NCI-H1105 (cell line): ENCODE measurements at places on chromosomes 2 and 18.

- DNase-seq, result no peak
These were observed 52.2 kb downstream of the CDK15 start for GRCh38 chr2:201858281-201859184.

GRCh38 chr2:30652271-30652915 lies 154.9 kb downstream of the CAPN13 start:
- DNase-seq, result no peak

DNA sequence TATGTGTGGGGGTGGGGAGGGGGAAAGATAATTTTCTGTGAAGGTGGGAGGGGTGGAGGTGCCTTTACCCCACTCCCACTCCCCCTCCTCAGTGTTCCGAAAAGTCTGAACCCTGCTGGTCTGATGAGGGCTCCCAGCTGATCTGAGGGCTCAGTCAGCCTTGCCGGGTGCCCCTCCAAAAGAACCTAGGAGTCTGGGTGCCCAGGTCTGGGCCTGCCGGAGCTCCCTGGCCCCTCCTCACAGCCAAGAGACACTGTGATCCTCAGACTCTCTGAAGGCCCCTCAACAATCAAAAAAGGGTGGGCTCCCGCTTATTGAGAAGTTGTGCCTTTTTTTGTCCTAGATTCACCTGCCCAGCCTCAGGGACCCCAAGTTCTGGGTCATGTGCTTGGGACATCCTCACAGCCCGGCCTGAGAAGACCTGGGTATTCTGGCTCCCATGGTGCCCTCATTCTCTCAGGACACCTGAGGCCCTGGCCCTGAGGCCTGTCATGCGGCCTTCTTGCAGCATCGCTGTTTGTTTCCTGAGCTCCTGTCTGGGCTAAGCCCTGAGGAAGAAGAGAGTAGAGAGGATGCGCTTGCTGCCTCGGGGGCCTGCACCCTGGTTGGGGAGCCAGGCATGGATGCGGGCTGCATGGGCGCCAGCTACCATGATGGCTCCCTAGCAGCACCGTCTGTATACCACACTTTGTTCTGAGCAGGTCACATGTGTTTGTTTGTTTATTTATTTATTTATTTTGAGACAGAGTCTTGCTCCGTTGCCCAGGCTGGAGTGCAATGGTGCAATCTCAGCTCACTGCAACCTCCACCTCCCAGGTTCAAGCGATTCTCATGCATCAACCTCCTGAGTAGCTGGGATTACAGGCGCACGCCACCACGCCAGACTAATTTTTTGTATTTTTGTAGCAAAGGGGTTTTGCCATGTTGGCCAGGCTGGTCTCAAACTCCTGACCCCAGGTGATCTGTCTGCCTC lies 44.0 kb downstream of the SDC1 start:
- no peak for DNase-seq

DNA sequence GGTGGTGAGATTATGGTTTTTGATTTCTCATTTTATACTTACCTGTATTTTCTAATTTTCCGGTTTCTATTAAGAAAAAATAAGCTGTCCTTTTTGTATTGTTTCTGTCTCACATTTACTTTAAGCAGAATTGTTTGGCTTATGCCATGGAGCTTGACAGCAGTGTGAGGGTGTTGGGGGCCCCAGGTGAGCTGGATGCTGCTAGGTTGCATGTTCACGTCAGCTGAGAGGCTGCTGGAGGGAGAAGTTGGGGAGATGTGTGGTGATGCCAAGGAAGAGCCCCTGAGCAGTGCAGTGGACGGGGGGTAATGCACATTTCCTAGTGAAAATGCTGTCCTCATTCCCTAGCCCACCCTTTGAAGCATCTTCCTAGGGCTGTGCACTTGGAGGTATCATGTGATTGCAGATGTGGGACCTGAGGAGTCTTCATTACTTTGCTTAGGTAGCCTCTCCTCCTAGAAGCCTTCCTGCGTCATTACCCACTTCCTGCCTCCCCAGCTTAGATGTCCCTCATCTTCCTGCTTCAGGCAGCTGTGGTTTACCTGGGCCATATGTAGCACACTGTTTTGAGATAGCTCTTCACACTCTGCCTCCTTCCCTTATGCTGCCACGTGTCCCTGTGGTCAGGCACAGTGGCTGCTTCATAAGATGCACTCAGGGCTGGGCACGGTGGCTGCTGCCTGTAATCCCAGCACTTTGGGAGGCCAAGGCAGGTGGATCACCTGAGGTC lies 16.2 kb downstream of the ATG16L1 start:
- no peak for DNase-seq

GRCh38 chr2:48427552-48427951 lies 102.4 kb upstream of the STON1 start:
- no peak for DNase-seq

GRCh38 chr2:86815611-86816010 lies 24.9 kb upstream of the CD8A start:
- DNase-seq, result no peak

DNA sequence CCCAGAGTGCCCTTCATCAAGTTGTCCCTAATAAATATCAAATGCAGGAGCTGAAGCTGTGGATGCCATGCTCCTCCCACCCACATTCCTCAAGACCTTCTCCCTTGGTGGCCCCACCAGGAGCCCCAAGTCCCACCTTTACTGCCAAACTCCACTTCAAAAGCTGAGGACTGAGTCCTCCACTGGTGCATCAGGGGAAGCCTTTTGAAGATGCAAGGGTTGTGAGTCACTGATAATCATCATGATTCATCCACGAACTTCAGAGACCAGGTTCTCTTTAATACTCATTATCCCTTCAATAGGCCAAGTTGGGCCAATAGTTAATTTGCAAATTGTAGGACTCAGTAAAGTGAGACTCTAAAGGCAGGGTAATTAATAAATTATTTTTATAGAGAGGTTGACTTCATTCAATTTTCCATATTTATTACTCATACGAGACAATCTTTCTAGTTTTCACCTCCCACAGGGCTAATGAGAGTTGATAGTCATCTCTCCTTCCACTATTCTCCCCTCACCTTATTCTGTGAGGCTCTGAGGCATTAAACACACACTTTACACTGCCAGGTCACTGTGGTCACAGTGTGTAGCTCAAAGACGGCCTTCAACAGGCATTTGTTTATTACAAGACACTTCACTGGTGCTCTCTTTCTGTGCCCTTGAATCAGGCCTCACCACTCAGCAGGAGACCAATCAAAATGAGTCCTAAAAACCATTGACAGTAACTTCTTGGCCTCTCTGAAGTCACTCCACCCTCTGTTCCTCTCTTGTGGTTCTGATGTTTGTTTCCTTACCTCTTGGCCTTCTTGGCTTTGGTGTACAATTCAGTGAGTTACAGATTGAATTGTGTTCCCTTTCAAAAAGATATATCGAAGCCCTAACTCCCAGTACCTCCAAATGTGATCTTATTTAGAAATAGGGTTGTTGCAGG lies 99.9 kb downstream of the TRIB2 start:
- DNase-seq, result no peak

GRCh38 chr2:78979380-78980151 lies 45.9 kb upstream of the REG3G start:
- DNase-seq, result peak; percentile 20

DNA sequence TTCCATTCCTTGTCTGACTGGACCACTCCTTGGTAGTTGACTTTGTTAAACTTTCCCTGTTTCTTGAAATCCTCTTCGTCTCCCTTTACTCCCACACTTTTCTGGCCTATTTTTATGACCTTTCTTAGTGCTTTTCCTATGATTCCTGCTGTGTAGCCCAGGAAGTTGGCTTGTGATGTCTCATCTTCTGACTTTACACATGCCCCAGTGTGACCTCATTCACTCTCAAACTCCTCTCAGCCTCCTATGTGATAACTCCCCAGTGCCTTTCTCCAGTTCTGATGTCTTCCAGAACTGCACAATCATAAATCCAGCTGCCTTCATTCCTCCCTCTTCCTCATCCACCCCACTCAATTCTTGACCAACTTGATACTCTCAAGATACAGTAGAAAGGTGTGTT lies 407.6 kb downstream of the TGIF1 start:
- no peak for DNase-seq
